ENCODE measurements at places on chromosomes 3 and 15.

DNA sequence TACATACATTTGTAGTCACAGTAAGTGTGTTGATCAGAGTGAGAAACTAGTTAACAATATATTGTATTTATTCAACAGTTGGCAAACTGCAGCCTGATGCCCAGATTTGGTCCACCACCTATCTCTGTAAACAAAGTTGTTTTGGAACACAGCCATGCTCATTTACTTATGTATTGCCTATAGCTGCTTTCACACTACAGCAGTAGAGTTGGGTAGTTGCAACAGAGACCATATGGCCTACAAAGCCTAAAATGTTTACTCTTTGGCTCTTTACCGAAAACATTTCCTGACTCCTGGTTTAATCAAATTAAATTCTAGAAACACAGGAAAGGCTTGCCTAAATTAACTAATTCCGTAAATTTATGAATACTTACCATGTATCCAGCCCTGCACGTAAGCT lies 39.4 kb downstream of the CMC1 start:
- DNase-seq: no peak

DNA sequence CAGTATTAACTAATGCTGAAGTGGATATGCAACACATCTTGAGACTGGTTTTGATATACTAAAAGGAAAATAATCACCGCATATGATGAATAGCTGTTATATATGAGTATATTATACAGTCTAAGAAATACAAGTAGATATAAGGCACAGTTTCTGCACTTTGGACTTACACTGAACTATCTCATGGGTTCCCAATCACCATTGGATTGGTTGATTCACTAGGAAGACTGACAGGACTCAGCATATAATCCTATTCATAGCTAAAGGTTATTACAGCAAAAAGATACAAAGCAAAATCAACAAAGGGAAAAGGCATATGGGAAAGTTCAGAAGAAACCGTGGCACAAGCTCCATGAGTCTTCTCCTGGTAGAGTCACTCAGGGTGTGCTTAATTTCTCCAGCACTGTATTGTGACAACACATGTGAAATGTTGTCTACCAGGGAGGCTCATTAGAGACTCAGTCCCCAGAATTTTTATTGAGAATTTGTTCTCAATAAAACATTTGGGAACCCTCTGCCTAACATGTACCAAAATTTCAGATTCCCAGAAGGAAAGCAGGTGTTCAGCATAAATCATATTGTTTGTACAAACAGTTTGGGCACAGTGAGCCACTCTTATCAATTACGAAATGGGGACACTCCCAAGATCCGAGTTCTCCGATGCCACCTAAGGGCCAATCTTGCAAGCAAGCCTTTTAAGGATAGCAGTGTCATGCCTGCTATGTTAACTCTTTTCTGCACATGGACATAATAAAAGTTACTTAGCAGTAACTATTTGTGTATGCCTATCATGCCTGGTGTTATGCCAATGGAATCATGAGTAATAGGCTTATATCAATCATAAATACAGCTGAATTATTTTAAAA lies 26.8 kb downstream of the CMC1 start:
- no peak for DNase-seq

GRCh38 chr15:90864507-90864906 lies 3.9 kb upstream of the FURIN start:
- no peak for DNase-seq

DNA sequence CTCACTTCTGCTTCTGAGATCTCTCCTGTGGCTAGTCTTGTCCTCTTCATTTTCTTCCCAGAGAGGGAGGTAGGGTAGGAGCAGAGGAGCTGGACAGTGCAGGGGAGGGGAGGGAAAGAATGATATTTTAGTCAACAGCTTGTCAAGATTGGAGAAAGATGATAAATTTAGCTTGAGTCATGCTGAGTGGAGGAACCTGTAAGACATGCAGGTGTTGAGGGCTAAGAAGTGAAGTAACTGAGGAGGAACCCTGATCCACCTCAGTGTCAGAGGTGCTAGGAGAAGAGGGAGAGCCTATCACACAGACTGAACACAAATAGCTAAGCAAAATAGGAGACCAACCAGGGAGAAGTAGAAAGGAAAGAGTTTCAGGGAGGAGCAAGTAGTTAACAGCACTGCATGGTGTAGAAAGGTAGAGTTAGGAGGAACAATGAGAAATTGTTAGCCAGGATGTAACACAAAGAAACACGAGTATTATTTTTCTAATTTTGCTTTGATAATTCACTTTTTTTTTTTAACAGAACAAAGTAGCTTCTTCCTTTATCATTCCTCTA lies 108.2 kb upstream of the CHRM5 start:
- no peak for DNase-seq

DNA sequence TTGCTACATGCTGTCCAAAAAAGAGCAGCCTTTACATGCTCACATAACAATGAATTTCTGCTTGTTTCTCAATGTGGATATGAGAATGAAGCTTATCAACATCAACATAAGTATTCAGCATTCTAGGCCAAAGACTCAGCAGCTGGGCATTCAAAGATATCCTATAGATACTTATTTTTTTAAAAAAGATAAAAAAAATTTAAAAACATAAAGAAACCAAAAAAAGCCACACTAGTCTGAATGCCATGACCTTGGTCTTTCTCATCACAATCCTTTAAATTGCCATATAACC lies 182.0 kb downstream of the TNIK start:
- no peak for DNase-seq

GRCh38 chr3:171056528-171056927 lies 30.0 kb upstream of the SLC2A2 start:
- DNase-seq: no peak

DNA sequence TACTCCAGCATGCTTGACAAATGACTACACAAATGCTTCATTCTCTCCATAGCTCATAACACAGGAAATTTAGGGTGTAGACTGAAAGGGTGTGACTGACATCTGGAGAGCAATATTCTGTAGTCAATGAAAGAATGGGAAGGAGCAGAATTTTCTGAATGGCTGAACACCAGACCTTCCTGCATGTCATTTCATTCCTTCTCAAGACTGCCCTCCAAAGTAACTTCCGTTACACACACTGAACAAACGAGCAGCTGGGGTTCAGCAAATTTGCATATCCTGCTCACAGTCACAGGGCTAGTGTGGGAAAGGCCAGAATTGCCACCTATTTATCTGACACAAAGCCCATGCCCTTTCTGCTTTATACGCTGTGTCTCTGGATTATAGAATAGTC lies 325.0 kb upstream of the CFAP20DC start:
- DNase-seq: no peak

GRCh38 chr3:53337167-53337940 lies 10.0 kb downstream of the DCP1A start:
- DNase-seq: no peak

GRCh38 chr3:169558371-169558770 lies 105.1 kb downstream of the MECOM start:
- DNase-seq: peak; percentile 43

DNA sequence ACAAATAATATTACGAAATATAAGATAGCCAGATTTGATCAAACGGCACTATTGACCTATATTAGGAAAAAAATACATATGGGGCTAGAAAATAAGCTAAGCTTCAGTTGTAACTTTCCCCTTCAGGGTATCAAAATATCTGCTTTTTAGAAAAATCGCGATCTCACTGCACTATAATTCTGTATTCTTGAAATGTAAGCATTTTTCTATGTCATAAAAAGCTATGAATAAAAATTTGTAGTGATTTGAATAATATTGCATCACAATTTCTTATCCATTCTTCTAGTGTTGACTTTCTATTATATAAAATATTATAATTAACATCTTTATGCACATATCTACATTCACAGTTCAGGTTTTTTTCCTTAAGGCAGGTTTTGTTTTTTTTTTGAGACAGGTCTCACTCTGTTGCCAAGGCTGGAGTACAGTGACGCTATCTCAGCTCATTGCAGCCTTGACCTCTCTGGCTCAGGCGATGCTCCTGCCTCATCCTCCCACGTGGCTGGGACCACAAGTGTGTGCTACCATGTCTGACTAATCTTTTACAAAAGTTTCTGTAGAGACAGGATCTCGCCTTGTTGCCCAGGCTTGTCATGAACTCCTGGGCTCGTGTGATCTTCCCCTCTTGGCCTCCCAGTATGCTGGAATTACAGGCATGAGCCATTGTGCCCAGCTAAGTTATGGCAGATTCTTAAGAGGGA lies 21.6 kb downstream of the EMC4 start:
- no peak for DNase-seq

DNA sequence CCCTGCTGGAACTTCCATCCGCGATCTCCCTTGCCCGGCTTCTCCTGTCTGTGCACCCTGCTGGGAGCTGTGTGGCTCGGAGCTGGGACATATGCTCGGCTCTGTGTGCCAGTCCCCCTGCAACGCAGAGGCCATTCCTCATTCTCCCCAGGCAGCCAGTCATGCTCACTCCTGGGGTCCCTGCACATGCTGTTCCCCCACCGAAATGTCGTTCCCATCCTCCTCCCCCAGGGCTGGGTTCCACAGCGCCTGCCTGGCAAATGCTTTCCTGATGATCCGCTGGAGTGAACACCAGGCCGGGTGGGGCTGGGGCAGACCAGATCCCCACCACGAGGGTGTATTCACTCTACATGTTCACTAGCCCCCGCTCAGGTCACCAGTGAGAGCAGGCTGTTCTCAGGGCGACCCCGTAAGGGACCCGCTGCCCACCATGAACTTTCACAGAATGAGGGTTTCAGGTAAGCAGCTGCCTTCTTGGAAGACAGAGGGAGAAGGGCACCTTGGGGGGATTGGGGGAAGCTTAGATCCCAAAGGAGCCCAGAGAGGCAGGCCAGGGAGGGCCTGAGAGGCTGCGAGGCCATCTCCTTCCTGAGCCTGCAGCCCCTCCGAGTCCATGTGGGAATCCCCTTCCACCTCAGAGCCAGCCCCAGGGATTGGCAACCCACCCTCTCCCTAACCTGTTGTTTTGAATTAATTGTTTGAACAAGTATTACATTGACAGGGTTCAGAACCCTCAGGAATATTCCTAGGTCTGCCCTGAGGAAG lies 88.7 kb upstream of the IQSEC1 start:
- no peak for DNase-seq

- DNase-seq: no peak
Measured at GRCh38 chr3:30496066-30496966, 110.1 kb upstream of the TGFBR2 start.

DNA sequence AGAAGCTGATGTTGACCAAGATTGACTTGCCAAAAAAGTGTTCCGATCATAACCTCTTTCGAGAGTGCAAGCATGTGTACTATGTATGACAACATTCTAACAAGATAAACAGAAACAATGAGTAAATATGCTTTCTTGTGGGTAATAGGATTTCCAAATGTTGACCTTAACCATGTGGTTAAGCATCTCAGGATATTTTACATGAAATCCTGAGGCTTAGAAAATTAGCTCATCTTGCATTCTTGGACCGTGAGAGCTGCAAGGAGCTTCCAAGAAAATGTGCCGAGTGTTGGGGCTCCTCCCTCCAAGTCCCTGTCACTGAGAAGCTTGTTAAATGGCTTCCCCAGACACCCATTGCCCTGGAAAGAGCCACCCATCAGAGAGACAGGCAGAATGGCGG lies 50.1 kb downstream of the C3orf20 start:
- no peak for DNase-seq

DNA sequence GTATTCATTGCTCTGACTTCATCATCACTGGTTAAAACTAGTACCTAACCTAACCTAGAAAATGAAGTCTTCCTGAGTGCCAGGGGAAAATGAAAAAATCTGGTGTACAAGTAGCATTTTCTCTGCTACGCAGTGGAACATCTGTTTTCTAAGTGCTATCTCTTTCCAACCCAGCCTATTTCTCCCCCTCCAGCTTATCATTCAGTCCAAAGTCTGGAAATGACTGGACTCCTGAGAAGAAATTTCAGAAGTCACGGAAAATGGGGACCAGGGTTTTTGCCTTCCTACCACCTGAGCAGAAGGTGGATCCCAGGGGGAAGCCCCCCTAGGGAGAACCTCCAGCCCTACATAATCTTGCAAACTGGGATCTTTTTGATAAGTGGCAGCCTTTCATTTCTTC lies 9.6 kb upstream of the GLCE start:
- DNase-seq: no peak

DNA sequence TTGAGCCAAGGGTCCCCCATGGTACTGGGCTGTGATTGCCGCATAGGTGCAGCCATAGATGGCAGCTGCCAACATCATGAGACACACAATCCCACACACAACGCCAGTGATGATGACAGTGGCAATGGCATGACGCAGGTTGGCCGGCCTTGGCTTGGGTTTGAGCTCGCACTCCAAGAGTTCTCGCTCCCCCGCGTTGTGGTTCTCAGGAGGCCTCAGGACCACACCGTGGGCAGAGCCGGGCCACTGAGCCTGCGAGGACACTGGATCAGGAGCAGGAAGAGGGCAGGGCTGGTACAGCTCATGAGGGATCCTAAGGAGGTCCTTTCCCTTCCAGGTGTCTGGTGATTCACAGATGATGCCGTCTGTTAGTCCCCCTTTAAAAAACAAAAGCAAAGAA lies 9.3 kb downstream of the LRTM1 start:
- DNase-seq: no peak

GRCh38 chr3:20185331-20185678 lies 701 bp downstream of the SGO1 start:
- no peak for DNase-seq

DNA sequence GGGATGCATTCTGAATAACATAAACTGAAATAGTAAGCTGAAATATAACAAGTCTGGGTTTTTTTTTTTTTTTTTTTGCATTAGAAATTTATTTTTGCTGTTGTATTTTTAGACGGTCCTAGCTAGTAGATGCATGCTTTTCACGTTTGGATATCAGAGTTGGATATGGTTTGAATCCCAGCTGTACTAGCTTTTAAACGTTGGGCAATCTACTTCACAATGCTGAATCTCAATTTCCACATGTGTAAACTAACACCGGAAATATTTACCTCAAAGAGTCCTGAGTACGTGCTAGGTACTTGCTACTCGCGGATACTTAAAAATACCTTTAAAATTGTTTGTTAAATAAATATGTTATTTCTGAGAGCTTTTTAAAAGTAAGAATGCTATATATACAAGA lies 139.8 kb downstream of the BBX start:
- no peak for DNase-seq

DNA sequence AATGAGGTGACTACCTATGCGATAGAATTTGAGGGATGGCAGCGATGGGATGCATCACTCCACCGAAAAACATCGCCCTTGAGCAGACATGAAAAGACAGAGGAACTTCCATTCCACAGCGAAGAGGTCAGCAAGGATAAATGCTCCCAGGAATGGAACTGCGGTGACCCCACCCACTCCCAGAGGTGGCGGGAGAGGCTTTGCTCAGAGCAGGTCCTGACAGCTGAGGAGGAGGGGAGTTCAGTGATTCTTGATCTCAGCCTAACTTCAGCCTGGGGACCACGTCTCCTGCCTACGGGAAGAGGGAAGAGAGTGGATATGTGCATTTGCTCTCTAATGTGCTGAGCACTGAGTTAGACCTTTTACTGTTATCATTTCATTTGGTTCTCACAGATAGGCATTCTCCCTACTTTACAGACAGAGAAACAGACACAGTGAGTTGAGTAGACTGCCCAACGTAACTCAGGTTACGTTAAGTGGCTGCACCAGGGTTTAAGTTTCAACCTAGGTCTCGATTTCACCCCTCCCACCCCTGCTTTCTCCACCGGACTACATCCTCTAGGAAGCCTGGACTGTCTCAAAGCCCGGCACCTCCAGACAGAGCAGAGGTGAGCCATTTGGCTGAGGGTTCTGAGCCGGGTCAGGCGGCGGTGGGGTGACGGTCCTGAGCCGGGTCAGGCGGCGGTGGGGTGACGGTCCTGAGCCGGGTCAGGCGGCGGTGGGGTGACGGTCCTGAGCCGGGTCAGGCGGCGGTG lies 170.0 kb downstream of the RAB11A start:
- no peak for DNase-seq

GRCh38 chr3:47006145-47006651 lies 26.7 kb downstream of the NBEAL2 start:
- no peak for DNase-seq

GRCh38 chr3:100782906-100783305 lies 73.6 kb downstream of the TFG start:
- no peak for DNase-seq

All from NCI-H2081 treated with DMSO at 0.1 percent for 48 hours (cell line).